ENCODE measurements at places on chromosomes 4 and X. TPM values are rescaled to one million over a fixed set of nuclear protein-coding genes. Genes with fewer than 3 reads are reported as not detected.
A peak's percentile ranks its signal among the peaks of the same experiment; 100 is the strongest.

TMPRSS11B gene
- not detected for total RNA-seq

DNA sequence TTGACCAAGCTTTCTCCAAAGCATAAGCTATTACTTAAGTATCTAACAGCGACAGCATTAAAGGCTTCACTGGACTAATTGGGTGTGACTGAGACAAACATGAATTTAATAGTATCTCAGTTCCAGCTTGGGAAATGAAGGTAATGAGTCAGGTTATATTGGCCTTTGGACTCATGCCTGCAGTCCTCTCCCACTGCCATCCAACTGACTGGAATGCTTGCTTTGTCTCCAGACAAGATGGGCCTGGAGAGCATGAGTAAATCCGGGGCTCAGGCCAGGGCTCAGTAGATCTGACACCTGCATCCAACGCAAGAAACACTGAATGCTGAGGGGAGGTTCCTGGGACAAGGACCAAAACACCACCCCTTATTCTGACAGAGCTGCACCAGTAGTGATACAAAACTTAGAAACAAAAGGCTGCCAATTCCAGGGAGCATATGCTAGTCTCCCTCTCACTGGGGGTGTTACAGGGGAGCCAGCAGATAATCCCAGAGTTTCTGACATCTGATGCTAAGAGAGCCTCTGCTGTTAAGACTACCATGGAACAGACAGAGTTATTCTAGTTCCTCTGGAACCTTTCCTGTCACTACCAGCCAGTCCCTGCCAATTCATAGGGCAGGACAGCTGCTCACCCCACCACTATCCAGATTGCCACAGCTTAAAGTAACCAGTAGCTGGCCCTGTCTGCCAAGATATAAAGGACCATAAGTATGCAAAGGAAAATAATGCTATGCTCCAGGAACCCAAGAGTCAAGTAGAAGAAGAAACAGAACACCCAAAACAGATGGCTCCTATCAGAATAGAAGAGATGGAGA, 293.8 kb downstream of the IQCM start:
- no peak overlapping the region for H3K27ac ChIP-seq
- no peak overlapping the region for H3K4me3 ChIP-seq
- no peaks in the 10 kb centered on the region for H3K36me3 ChIP-seq
- H3K27me3 ChIP-seq = no peaks in the 10 kb centered on the region
- no peaks in the 10 kb centered on the region for H3K4me1 ChIP-seq
- no peak for DNase-seq

- no peaks in the 10 kb centered on the region for H3K36me3 ChIP-seq
- no peak overlapping the region for H3K4me3 ChIP-seq
- H3K4me1 ChIP-seq = no peaks in the 10 kb centered on the region
These were observed 74.0 kb downstream of the ATG4A start for GRCh38 chrX:108165383-108166111.

- DNase-seq = no peak
- no peak overlapping the region for H3K27ac ChIP-seq
- H3K4me1 ChIP-seq = no peaks in the 10 kb centered on the region
- H3K4me3 ChIP-seq = no peak overlapping the region
These were observed 6.0 kb upstream of the PDLIM3 start for GRCh38 chr4:185541251-185541727.

- H3K27ac ChIP-seq = peak overlapping the region; percentile 90
- H3K27me3 ChIP-seq = no peaks in the 10 kb centered on the region
- DNase-seq = no peak
- H3K4me3 ChIP-seq = peak overlapping the region; percentile 98
- peaks cover 4% of the 10 kb centered on the region for H3K4me1 ChIP-seq
These were observed 408 bp downstream of the TMEM33 start for GRCh38 chr4:41935652-41936021.

DNA sequence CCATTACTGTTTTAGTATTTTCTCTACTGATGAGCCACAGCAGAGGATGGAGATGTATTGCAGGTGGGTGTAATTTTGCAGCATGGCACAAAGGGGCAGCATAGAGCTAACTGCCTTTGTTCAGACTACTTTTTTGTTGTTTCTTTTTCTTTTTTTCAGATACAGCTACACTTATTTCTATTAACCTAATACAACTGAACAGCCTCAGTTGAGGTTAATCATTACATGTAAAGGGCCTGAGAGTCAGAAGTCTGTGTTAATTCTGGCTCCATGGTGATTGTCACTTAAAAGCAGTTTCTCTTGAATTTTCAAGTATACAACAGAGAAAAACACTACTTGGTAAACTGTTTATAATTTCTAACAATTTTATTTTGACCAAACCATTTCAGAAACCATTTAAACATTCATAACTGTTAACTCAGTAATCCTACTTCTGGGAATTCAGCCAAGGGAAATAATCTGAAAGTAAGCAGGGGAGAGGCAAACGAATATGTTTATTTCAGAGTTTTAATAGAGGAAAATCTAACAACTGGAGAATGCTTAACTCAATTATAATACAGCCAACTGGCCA, 13.9 kb upstream of the PPEF2 start:
- DNase-seq = peak; percentile 41
- no peaks in the 10 kb centered on the region for H3K27me3 ChIP-seq
- H3K4me3 ChIP-seq = no peak overlapping the region
- H3K4me1 ChIP-seq = no peaks in the 10 kb centered on the region
- no peak overlapping the region for H3K27ac ChIP-seq

SFRP2 gene
- total RNA-seq = 0.26 TPM

DNA sequence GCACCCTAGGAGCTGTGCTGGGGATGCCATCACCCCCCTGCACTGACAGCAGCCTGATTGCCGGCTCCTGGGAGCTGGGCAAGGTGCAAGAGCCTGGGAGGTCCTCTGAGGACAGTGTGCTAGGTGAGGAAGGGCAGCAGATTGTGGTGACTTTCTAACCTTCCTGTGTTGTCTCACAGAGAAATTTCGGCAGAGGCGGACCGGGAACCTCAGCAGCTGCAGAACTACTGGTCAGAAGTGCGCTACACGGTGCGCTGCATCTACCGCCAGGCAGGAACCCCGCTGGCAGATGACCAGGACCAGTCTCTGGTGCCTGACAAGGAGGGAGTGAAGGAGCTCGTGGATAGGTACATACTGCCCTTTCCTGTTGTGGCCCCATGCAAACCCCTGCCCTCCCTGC, 89.8 kb downstream of the FAM193A start:
- H3K27me3 ChIP-seq = no peaks in the 10 kb centered on the region
- H3K4me3 ChIP-seq = no peak overlapping the region
- DNase-seq = no peak
- H3K27ac ChIP-seq = no peak overlapping the region
- H3K4me1 ChIP-seq = no peaks in the 10 kb centered on the region

ENPP6 gene
- total RNA-seq = not detected

GRCh38 chr4:61741327-61742096, 541.4 kb downstream of the ADGRL3 start:
- no peaks in the 10 kb centered on the region for H3K36me3 ChIP-seq
- no peak for DNase-seq
- no peak overlapping the region for H3K27ac ChIP-seq
- H3K27me3 ChIP-seq = no peaks in the 10 kb centered on the region
- no peaks in the 10 kb centered on the region for H3K4me1 ChIP-seq
- no peak overlapping the region for H3K4me3 ChIP-seq

CXCL5 gene
- 0.10 TPM for total RNA-seq

DNA sequence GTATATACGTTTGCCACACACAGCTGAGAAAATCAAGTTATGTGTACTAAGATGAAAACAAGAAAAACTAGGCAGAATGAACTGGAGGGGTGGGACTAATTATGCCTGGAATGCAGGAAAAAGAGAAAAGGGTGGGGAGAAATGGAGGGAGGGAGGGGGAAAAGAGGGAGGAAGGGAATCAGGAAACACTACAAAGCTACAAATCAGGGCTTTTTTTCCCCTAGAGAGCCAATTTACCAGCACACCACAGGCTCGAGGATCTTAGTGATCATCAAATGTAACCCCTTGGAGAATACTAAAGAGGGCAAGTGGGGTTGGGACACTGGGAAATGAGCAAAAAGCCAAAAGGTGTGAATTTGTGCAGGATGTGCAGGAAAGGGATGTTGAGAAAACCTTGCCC, 451.9 kb downstream of the SMARCA1 start:
- H3K27ac ChIP-seq = no peak overlapping the region
- H3K4me3 ChIP-seq = no peak overlapping the region
- no peaks in the 10 kb centered on the region for H3K27me3 ChIP-seq
- no peak for DNase-seq
- H3K36me3 ChIP-seq = no peaks in the 10 kb centered on the region

DNA sequence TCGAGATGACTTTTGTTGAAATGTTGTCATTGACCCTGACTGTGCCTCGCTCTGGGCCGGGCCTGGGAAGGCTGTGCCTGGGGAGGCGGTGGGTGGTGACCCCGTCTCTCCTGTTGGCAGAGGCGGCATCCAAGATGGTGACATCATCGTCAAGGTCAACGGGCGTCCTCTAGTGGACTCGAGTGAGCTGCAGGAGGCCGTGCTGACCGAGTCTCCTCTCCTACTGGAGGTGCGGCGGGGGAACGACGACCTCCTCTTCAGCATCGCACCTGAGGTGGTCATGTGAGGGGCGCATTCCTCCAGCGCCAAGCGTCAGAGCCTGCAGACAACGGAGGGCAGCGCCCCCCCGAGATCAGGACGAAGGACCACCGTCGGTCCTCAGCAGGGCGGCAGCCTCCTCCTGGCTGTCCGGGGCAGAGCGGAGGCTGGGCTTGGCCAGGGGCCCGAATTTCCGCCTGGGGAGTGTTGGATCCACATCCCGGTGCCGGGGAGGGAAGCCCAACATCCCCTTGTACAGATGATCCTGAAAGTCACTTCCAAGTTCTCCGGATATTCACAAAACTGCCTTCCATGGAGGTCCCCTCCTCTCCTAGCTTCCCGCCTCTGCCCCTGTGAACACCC, 36.4 kb downstream of the HTRA3 start:
- no peak overlapping the region for H3K4me3 ChIP-seq
- H3K4me1 ChIP-seq = no peaks in the 10 kb centered on the region
- H3K27me3 ChIP-seq = no peaks in the 10 kb centered on the region
- H3K27ac ChIP-seq = no peak overlapping the region
- H3K36me3 ChIP-seq = no peaks in the 10 kb centered on the region

DNA sequence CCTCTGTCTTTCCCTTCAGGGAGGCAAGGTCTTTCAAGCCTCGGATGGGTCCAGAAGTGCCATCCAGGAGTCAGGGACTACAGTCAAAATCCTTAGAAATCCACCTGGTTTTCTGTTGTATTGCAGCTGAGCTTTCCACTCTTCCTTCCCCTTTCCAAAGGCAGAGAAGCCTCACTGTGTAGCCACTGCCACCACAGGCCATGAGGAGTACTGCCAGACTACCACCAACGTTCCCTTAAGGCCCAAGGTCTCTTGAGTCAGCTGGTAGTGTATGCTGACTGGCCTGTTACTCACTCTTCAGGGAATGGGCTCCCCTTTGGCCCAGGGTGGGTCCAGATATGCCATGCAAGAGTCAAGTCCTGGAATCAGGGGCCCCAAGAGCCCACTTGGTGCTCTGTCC, 1454.1 kb downstream of the PCDH19 start:
- H3K36me3 ChIP-seq = no peaks in the 10 kb centered on the region
- H3K27me3 ChIP-seq = no peaks in the 10 kb centered on the region
- no peak overlapping the region for H3K27ac ChIP-seq

DNA sequence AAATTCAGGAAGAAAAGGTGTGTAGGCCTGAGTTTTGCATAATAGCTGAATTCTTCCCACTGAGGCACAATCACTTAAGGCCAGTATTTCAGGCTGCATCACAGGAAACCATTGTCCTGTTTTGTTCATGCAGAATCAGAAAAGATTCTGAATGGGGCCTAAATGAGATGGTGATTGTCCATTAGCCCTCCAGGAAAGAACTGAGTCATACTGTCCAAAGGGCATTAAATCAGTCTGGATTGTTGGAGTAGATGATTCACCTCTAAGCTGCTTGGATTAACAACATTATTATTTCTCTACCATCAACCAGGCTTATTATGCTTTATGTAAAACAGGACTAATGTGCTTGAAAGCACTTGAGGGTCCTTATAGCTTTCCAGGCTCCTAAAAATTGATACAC, 36.2 kb downstream of the CT47B1 start:
- DNase-seq = no peak
- no peaks in the 10 kb centered on the region for H3K4me1 ChIP-seq
- H3K27ac ChIP-seq = no peak overlapping the region
- H3K27me3 ChIP-seq = no peaks in the 10 kb centered on the region

- H3K4me1 ChIP-seq = no peaks in the 10 kb centered on the region
These were observed 582.6 kb downstream of the RAPGEF2 start for GRCh38 chr4:159685340-159686092.

DNA sequence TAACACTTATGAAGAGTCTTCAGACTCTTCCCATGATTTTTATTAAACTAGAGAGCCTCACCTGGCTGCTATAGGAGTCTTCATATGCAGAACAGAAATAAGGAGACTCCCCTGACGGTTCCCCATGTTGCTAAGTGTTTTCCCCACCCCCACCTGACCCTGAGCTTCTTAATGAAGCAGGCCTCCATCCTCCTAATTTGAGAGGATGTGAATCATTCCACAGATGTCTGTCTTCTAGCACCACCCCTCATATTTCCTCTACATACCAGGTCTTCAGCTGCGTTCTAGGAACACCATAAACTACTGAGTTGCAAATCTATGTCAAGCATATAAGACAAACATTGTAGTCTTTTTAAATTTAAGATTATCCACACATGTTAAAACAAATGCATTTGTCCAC, 36.9 kb downstream of the RP2 start:
- DNase-seq = no peak
- H3K27me3 ChIP-seq = no peaks in the 10 kb centered on the region
- no peaks in the 10 kb centered on the region for H3K4me1 ChIP-seq

GLOD5 gene
- not detected for total RNA-seq

GRCh38 chr4:36549992-36550391, 268.6 kb downstream of the DTHD1 start:
- no peak overlapping the region for H3K27ac ChIP-seq
- no peaks in the 10 kb centered on the region for H3K4me1 ChIP-seq
- DNase-seq = no peak
- H3K36me3 ChIP-seq = no peaks in the 10 kb centered on the region
- H3K27me3 ChIP-seq = no peaks in the 10 kb centered on the region
- H3K4me3 ChIP-seq = no peak overlapping the region

DNA sequence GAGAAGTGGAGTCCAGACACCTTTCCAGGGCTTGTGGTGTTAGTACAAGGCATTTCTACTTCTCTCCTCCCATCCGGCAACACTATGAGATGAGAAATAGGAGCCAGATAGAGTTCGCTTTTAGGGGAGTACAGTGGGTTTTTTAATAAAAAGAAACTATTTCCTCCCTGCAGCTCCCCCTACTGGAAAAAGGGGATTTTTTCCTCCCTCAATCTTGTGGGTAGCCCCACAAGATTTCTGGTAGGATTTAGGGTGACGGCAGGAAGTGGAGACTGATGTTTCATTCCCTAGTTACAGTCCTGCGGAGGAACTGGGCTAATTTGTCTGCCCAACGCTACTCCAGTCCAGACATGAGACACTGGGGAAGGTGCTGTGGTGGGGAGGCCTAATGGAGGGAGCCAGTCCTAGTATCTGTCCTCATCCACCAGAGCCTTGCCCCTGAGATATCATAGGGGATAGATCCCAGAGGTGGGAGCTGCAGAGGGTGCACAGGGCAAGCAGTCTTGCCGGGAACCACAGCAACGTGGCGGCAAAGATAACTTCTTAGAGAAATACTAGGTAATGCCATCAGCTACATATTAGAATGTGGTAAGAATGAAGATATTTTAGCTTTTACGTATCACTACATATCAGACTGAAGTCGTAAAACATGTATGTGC, 45.5 kb upstream of the PRKG2 start:
- no peak overlapping the region for H3K4me3 ChIP-seq
- H3K27me3 ChIP-seq = no peaks in the 10 kb centered on the region
- H3K4me1 ChIP-seq = no peaks in the 10 kb centered on the region
- DNase-seq = no peak

- no peaks in the 10 kb centered on the region for H3K36me3 ChIP-seq
- H3K27ac ChIP-seq = no peak overlapping the region
- H3K27me3 ChIP-seq = no peaks in the 10 kb centered on the region
- no peak overlapping the region for H3K4me3 ChIP-seq
These were observed 23.4 kb downstream of the SEPTIN6 start for GRCh38 chrX:119669424-119670037.

RNF128 gene
- total RNA-seq = 5.0 TPM

Measured in Panc1 (cell line).